GM23338 (cell line): ENCODE measurements at places on chromosomes 5 and 9. TPM values are rescaled to one million over a fixed set of nuclear protein-coding genes. Genes with fewer than 3 reads are reported as not detected.

DNA sequence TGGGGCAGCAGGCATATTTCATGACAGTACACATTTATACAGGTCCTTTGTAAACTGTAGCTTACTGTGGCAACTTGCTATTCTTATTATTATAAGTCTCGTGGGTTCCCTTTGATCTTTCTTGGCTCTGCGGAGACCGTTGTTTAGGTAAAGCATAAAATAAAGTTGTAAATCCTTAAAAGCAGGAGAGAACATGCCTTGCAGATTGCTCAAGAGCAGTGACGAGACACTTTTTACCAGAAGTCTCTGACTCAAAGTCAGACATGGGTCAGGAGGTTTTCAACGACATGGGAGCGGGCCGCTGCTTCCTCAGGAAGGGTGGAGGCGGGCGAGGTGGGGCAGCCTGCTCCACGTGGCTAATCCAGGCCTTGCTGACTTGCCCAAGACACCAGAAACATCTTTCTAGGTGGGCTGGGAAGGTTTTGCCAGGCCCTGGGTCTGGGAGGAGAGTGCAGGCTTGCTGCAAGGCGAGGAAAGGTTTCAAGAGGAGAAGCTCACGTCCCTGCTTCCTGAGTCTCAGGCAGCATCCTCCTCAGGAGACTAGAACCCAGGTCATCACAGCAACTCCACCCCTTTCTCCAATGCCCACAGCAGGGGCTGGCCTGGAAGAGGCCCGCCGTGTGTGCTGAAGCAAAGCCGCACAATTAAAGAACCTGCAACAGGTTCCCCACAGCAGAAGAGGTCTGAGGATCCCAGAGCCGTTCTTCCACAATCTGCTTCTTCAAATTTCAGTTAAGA is 6.5 kb downstream of the TBC1D2 start:
- no peak for DNase-seq

GRCh38 chr5:103800741-103801495 is 238.3 kb upstream of the NUDT12 start:
- DNase-seq = no peak

- no peak for DNase-seq
Observed at GRCh38 chr5:1183424-1184162, 17.8 kb upstream of the SLC6A19 start.

- DNase-seq = peak; percentile 75
Observed at GRCh38 chr5:43193181-43193893, 1.3 kb downstream of the NIM1K start.

GRCh38 chr5:180018347-180019060 is 53.1 kb downstream of the RNF130 start:
- DNase-seq = no peak

GRCh38 chr5:172377856-172378255 is 76.5 kb downstream of the SH3PXD2B start:
- DNase-seq = no peak

GRCh38 chr9:88737031-88737430 is 202.1 kb downstream of the NXNL2 start:
- no peak for DNase-seq

- DNase-seq = peak; percentile 81
Observed at GRCh38 chr5:59768152-59769040, 125.1 kb downstream of the PDE4D start.

- no peak for DNase-seq
Observed at GRCh38 chr9:92165484-92165883, 50.3 kb upstream of the SPTLC1 start.

GRCh38 chr5:176817841-176818377 is 7.5 kb downstream of the UNC5A start:
- DNase-seq = peak; percentile 83

DNA sequence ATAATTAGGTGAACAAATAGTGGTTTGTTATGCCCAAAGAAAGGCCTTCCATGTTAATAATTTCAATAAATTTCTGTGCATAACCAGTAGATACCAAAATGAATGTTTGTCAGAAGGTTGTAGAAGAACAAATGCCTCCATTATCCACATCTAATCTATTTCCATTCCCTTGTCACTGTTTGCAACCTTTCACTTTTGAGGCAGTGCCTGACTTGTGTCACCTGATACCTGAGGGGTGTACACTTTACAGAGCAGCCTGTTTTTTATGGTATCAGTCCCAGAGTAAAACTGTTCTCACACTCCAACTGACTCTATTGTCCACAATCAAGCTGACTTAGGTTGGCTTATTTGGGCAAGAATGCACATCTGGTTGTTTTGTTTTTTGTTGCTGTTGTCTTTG is 40.1 kb downstream of the FREM1 start:
- no peak for DNase-seq

GRCh38 chr9:7452378-7452777 is 347.2 kb downstream of the DMAC1 start:
- no peak for DNase-seq

- DNase-seq = no peak
Observed at GRCh38 chr9:6925836-6926235, 168.1 kb downstream of the KDM4C start.

GRCh38 chr5:106874974-106875373 is 795.8 kb downstream of the EFNA5 start:
- no peak for DNase-seq

GRCh38 chr5:56688402-56688801 is 126.9 kb upstream of the MAP3K1 start:
- no peak for DNase-seq

- DNase-seq = no peak
Observed at GRCh38 chr9:1200847-1201251, 150.7 kb downstream of the DMRT2 start.

GRCh38 chr9:4106760-4107143 is 193.1 kb downstream of the GLIS3 start:
- no peak for DNase-seq

KIAA0825 gene
- 1.7 and 3.1 TPM in 2 replicates for total RNA-seq

MYMK gene
- not detected in 2 replicates for total RNA-seq

ANKRD31 gene
- total RNA-seq = 0.16 and 0.59 TPM in 2 replicates

KIF24 gene
- 4.4 and 4.7 TPM in 2 replicates for total RNA-seq

FOXD4 gene
- total RNA-seq = 0.31 TPM in 1 of 2 replicates, not detected in the other

TEX48 gene
- not detected in 2 replicates for total RNA-seq

SPDL1 gene
- 33.5 and 79.6 TPM in 2 replicates for total RNA-seq

ANKRD18B gene
- 4.1 and 6.4 TPM in 2 replicates for total RNA-seq

BRD3 gene
- 40.7 and 46.0 TPM in 2 replicates for total RNA-seq

PRDM9 gene
- not detected in 2 replicates for total RNA-seq

RANBP3L gene
- total RNA-seq = not detected in 2 replicates

SMIM33 gene
- not detected in 2 replicates for total RNA-seq

NR4A3 gene
- total RNA-seq = 0.17 and 0.58 TPM in 2 replicates
